ENCODE measurements at places on chromosomes 13 and 19.

- no peak for DNase-seq
Measured at GRCh38 chr13:109255141-109255856, 531.1 kb downstream of the IRS2 start.

DNA sequence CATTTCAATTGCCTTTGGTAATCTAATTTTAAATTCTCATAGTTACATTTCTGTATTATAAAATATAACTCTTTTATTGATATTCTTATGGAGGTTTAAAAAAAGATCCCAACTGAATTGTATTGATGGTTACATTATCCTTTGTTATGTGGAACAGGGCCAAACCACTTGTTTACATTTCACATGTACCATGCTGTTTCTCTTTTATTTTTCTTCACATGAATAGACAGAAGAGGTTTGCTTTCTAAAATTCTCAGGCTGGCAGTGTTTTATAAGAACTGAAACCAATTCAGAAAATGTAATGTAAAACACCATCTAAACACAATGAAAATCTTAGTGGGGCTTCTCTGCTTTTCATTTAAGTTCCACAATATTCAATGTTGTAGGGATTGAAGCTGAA, 122.5 kb downstream of the GPC5 start:
- peak; percentile 55 for DNase-seq

GRCh38 chr19:48196933-48197665, 26.6 kb downstream of the ZSWIM9 start:
- no peak for DNase-seq

- DNase-seq = no peak
Measured at GRCh38 chr19:48396824-48397176, 3.3 kb downstream of the GRIN2D start.

Data from NCI-H1417 treated with DMSO at 0.1 percent for 48 hours (cell line).